Motor neuron (in vitro differentiated cells): ENCODE measurements at places on chromosomes 6 and 20. TPM values are rescaled to one million over a fixed set of nuclear protein-coding genes. Genes with fewer than 3 reads are reported as not detected.

GRCh38 chr6:134902074-134902861, 47.6 kb downstream of the ALDH8A1 start:
- ATAC-seq, result no peak

Gene C6orf118
- total RNA-seq, result 6.6 and 7.2 TPM in 2 replicates

GRCh38 chr6:27478141-27478705, 5.3 kb upstream of the ZNF184 start:
- ATAC-seq, result peak; percentile 51

GRCh38 chr6:15578716-15579391, 84.0 kb downstream of the DTNBP1 start:
- no peak for ATAC-seq

GRCh38 chr6:155197932-155198331, 65.9 kb upstream of the CLDN20 start:
- ATAC-seq, result no peak

Gene ZKSCAN8
- total RNA-seq, result 28.2 and 31.2 TPM in 2 replicates

DNA sequence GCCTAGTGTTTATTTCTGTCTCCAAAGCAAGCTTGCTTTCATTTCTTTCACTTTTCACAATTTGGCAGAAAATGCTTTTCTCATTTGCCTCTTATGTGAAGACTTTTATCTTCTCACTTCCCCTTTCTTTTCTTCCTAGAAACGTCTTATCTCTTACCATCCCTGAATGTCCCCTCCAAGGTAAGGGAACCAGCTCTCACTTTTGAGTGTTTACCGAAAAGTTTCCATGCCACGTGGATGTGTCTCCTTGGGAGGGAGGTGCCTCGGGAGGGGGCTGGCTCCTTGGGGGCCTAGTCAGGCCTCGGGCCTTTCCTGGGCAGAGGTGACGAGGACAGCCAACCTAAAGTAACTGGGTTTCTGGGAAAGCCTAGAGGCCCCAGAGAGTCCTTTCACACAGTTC, 127.4 kb downstream of the CD24 start:
- ATAC-seq, result no peak

- ATAC-seq, result no peak
These were observed at the start of gene KCNQ5 for GRCh38 chr6:72621291-72622093. Gene KCNQ5, plus strand, starts transcription at chr6:72622064.

DNA sequence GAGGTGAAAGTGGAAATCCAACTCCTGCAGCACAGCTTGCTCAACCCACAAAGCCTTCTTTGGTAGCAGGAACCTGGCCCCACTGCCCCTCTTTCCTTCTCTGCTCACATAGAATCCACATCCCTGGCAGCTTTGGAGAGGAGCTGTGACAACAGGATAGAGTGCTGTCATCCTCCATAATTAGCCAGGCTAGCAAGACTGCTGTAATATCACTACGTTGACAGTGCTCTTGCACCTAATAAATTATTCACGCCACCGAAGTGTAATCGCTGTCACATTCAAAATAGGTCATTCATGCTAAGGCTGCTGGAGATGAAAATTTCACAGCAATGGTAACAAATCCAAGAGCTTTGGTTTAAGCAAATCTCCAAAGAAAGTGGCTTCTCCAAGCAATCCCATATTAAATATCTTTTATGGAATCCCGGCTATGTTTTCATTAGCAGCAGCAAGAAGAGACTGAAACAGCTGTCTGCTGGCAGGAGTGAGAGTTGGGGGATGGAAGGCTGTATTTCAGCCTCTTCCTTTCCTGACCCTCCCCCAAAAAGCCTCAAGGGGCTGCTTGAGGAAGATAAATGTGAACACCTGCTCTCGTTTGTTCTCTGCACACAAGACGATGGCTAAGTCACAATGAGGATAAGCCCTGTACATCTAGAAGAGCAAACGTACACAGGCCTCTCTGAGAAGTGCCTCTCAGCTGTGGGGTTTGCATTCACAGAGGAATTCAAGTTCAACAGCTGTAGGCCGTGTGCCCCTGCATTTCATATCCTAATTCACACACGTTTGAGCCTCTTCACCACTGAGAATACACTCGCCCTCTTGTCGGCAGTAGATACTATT, 16.5 kb downstream of the RIPOR2 start:
- peak; percentile 84 for ATAC-seq

GRCh38 chr6:157034436-157035230, 257.5 kb downstream of the ARID1B start:
- ATAC-seq, result peak; percentile 32

Gene TOX2
- total RNA-seq, result 6.0 and 8.9 TPM in 2 replicates

DNA sequence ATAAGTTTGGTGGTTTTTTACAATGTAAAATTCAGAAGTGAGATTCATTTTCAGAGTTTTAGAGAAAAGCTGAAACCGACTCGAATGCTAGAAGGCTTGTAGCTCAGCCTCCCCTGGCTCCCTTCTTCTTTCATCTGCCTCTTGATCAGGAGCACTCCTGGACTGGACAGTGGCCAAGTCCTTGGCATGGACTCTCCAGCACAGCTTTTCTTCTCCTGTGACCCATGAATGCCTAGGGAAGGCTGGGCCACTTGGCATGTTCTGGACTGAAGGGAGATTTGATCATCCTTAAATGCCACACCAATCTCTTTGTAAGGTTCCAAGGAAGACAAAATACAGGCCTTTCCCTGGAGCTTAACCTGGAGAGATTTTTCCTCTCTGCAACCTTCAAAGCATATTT, 384.0 kb upstream of the SASH1 start:
- no peak for ATAC-seq

GRCh38 chr20:62553136-62553837, 77.5 kb upstream of the GATA5 start:
- no peak for ATAC-seq

Gene PCMT1
- 97.7 and 137 TPM in 2 replicates for total RNA-seq
